ENCODE measurements at places on chromosomes 11 and 22.

- no peak for DNase-seq
These were observed 455.7 kb downstream of the RAB38 start for GRCh38 chr11:87719326-87720073.

DNA sequence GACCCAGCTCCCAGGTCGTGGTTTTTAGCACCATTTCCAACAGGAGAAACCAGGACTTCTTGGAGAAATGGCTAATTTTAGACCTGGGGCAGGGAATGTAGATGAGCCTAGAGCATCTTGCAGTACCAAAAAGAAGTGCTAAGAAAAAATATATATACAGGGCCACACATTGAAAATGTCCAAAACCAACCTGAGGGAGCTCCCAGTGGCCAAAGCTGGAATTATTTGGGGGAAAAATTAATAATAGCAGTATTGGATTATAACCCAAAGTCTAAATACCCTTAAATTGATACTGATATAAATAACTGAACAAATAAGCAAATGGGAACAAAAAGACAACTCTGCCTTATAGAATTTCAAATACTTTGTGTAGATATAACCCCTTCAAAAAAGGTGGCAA lies 108.0 kb downstream of the PARVA start:
- DNase-seq: no peak

DNA sequence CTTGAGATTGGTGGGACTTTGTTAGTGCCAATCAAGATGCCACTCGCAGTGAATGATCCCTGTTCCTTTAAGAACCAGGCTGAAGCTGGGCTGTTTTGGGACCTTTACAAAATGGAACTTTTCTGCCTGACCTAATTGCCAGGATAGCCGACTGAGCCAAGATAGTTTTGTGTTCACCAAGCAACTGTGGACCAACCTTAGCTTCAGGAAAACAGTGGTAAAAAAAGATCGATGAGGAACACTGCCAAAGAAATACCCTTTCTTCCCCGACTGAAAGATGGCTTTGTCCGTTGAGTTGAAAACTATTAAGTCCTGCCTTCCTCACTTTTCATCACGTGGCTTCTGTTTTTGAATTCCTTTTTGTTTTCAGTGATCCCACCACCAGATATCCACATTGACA lies 157.9 kb upstream of the SORL1-AS1 start:
- DNase-seq: no peak

DNA sequence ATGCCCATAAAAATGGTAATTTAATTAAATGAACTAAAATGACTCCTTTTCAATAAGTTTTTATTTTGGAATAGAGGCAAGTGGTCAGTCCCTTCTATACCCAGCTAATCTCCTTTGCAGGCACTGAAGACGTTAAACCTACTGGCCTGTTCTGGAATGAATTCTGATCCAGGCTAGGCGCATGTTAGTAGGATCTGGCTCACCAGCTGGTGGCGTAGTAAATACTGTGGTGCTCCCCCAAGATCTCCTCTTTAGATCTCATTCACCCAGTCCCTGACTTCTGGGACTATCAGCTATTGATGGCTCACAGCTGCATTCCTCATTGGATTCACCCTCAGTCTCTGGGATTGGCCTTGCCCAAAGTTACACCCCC lies 173.7 kb upstream of the DDI1 start:
- no peak for DNase-seq

- no peak for DNase-seq
These were observed 84.2 kb downstream of the CELSR1 start for GRCh38 chr22:46453006-46453828.

DNA sequence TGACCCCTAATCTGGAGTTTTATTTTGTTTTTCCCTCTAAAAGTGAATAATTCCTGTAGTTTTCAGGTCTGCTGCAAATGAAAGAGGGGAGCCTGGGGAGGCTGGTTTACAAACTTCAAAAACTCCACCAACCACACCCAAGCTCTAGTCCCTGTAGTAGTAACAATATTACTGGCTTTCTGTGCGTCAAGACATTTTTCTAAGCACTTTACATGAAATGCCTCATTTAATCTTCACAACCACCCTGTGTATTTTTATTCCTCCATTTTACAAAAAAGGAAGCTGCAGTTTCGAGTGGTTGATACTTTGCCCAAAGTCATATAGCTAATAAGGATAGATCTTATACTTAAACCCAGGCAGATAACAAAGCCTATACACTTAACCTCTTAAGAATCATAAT lies 23.5 kb downstream of the CTNND1 start:
- no peak for DNase-seq

DNA sequence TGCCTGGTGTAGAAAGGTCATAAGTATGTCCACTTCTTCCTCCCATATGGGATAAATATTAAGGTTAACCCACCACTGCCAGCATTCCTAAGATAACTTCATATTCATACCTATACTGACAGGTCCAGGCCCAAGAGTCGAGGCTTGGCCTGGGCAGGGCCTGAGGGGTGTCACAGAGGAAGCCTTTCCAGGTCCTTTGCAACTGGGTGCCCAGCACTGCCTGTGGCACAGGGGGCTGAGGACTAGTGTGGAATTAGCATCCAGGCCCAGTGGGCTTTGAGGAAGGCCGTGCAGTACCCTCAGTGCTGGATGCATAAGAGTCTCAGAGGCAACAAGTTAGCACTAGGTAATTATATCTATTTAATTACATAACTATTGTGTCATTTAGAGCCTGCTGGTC lies 65.4 kb downstream of the PKNOX2 start:
- DNase-seq: no peak

DNA sequence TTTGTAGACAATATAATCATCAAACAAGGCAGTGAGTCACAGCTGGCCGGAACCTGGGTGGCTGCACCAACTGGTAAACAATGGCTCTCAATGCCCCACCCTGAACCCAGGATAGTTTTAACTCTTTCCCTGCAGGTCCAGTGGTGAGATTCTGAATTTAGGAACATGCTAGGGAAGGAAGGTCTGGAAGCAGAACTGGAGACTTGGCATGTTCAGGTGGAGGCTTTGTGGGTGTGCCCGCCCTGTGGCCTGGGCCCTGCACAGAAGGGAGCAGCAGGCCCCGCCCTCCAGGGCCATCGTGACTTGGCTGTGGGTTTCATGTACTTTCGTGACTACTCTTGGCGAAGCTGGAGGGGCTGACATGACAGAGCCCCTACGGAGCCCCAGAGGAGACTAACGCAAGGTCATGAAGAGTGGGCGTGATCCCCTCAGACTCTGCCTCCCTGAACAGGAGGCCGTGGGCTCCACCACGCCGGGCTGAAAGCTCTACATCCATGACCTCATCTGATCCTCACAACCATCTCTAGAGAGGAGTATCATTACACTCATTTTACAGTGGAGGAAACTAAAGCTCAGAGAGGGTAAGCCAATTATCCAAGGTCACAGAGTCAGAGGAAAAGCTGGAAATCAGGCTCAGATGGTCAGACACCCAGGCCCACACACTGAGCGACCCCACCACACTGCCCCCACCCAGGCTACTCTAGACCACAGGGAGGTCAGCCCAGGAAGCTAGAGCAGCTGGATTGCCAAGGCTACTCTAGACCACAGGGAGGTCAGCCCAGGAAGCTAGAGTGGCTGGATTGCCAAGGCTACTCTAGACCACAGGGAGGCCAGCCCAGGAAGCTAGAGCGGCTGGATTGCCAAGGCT lies 27.3 kb downstream of the MAFF start:
- DNase-seq: no peak

- DNase-seq: no peak
These were observed 110.3 kb downstream of the CADM1 start for GRCh38 chr11:115393950-115394349.

- no peak for DNase-seq
These were observed 516 bp downstream of the LRFN4 start for GRCh38 chr11:66857234-66857926.

Data from stimulated activated CD8-positive, alpha-beta memory T cell treated with anti-CD3 and anti-CD28 coated beads, Interleukin-2, amount 100 ng/mL, for 1 hour (primary cell).